ENCODE measurements at places on chromosomes 5 and 9.

DNA sequence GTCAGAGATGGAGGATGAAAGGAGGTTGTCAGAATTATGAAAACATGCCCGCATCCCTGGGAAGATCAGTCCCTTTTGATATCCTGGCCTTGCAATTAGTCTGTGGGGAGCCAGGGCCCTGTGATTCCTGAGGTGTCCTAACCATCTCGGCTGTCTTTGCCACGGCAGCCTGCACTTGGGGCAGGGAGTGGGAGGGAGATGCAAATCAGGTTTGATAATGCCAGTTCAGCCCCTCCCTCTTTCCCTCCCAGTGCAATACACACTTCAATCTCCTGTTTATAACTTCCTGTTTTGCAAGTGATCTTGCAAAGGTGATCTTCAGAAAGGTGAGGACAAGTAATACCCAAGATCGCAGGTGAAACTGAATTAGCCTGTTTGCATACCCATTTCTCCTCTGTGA lies 114.0 kb upstream of the ALDH1B1 start:
- DNase-seq: no peak

GRCh38 chr5:79971156-79971555 lies 19.9 kb downstream of the MTX3 start:
- no peak for DNase-seq

DNA sequence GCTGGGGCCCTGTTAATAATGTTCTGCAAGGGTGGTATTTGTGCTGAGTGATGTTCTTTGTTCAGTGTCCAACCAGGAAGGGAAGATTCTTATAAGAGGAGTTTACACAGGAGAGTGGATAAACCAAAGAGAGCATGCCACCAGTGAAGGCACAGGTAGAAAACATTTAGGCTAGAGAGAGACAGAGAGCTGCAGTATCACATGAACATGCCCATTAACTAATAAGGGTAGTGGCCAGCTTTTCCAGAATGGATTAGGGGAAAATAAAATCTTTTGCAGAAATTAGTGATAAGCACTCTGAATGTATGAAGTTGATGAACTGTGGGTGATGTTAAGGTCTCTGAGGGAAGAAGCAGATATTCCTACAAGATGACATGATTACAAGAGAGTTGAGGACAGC lies 54.1 kb upstream of the PRLR start:
- DNase-seq: no peak

DNA sequence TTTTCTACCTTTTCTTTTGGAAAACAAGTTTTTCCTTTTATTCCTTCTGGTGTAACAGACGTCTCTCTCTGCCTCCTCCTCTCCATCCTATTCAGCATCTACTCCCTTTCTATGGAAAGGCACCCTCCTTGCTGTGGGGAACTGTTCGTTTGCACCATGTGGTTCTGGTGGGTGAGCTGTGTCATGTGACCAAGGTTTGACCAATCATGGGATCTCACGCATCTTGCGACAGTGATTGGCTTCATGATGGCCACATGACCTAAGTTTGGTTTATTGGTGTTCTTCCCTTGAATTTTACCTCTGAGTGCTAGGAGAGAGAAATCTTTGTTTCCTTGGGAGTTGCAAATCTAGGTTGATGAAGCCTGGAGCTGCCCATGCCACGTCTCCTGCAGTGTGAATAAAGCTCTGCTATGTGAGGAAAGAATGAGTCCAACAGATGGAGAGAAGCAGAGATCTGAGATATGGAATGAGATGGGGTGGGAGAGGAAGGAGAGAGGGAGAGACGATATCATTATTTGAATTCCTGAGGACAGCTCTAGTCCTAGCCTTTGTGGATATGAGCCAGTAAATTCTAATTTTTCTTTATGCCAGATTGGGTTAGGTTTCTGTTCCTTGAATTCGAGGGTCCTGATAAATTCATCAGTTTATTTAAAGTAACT lies 178.8 kb upstream of the IL12B start:
- DNase-seq: no peak

DNA sequence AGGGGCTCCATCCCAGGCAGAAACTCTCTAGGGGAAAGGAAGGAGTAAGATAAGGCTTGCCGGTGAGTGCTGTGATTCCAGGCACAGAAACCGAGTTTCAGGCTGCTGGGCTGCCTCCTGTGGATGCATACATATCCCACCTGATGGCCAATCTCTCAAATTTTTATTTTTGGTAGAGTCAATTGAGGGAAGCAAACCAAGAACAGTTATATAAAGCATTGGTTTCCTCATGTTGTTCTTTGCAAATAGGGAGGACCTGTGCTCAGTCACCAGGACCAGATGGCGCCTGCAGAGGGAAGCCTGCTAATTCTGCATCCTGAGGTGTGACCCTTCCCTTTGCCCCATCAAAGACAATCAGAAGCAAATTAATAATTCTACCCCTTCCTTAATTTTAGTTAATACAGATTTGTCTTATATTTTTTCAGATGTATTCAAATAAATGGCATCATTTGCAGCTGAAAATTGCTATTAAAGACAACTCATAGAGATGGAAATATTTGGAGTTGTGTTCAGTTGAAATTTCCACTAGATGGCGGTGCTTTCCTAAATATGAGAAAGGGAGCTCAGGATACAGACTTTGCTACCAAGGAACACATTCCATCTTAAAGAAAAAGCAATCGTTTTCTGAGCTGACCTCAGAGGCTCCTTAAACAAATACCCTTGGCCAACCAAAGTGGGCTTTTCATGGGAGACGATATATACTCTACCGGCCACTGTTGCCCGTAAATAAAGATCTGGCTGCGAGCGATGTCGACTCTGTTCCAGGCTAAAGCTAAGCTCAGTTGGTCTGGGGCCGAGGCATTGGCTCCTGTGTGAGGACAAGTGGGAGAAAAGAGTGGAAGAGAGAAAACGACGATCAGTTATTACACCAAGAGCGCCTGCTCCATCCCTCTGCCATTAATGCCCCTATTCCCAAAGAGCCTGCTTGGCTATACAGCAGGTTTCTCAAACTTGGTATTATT lies 225.7 kb upstream of the KLF9 start:
- DNase-seq: no peak

GRCh38 chr5:109177227-109177626 lies 232.5 kb downstream of the PJA2 start:
- DNase-seq: no peak

DNA sequence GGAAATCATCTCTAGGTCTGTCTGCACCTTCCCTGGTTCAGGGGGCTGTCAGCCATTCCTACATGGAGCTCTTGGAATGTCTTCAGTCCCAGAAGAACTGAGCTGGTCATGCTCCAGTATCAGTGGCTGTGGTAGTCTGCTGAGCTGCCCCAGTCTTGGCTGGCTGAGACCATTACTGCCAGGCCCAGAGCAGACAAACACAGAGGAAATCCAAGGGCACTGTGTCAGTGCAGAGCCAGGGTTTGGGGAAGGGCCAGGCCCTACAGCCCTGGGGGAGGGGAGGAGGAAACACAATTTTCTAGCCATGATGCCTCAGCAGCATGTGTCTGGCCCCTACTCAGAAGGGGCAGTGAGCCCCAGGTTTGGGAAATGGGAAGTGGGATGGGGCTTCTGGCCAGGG lies 58.4 kb downstream of the ARHGEF37 start:
- DNase-seq: no peak

DNA sequence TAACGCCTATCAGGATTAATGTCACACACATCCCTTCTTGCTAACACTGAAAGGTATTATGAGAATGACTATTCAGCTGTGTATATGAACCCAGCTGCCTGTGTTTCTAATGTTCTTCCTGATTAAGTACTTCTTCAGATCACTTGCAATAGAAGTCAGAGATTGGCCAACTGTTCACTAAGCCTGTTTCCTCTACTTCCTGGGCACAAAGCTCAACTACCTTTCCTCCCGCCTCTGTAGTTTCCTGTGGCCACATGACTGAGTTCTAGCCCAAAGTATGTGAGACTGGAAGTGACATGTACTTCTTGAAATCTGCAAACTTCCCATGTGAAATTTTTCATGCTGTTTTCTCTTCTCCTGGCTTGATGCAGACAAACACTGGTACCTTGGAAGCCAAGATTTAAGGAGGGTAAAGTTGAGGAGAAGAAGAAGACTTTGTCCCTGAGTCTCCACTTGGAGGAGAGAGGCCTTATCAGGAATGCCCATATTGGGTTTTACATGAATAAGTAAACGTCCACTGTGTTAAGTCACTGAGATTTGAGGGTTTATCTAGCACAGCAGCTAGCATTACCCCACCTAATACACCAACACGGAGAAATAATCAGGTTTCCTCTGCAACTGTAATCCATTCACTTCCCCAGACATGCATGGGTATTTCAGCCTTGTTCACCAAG lies 58.6 kb downstream of the SLIT3 start:
- no peak for DNase-seq

GRCh38 chr5:124923131-124923530 lies 176.7 kb upstream of the ZNF608 start:
- no peak for DNase-seq

GRCh38 chr5:153515301-153515700 lies 24.8 kb downstream of the GRIA1 start:
- no peak for DNase-seq

GRCh38 chr9:121498487-121499176 lies 1.0 kb downstream of the GGTA1 start:
- no peak for DNase-seq

- no peak for DNase-seq
These were observed 43.5 kb downstream of the PTPDC1 start for GRCh38 chr9:94127806-94128205.

DNA sequence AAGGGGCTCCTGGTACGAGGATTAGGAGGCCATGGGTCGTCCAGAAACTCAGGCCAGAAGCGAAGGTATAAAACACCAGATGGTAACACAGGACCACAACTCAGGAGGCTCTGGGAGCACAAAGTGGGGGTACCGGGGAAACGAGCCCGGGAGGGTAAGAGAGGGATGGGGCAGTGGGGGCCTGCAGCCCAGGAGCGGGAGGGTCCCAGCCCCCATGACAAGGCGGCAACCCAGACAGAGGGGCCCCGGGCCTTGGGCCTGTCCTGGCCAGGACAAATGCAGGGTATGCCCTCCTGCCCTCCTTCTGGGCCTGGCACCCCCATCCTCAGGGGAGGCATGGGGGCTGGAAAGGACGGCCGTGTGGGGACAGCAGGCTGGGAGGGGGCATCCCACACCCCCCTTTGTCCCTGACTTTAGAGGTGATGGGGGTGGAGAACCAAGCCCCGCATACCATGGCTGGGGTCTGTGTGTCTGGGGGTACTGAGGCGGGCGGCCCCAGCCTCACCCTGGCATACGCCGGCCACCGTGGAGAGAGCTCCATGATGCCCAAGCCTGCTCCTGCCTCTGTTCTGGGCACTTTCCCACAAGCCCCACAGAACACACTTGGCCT lies 47.0 kb upstream of the EXOC3 start:
- no peak for DNase-seq

DNA sequence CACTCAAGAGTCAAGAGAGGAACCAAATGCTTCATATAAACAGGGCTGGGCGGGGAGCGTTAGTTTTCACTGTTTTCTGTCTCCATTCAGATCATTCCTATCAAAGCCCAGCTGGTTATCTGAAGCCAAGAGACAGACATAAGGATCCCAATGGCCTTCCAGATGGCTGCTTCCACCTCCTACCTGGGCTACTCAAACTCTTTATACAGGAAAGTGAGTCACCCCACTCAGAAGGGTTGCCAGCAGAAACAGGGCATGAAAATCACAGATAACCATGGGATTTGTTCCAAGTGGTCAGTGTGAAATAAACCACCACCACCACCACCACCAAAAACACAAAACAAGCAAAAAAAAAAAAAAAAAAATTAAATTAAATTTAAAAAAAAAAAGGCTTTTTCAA lies 5.5 kb downstream of the PRSS3 start:
- DNase-seq: no peak

DNA sequence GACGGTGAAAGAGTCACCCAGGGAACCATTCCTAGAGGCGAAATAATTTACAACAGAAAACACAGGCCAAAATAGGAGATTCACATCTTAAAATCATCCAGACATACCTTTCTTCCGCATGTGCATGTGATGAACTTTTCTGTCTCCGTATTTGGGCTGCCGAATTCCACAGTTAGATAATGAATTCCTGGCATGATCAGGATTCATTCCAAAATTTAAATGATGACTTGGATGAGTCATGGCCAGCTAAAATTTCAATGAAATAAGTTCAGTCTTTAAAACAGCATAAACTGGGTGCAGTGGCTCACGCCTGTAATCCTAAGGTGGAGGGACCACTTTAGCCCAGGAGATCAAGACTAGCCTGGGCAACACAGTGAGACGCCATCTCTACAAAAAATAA lies 82.7 kb downstream of the DROSHA start:
- no peak for DNase-seq

Measured in stimulated activated CD4-positive, alpha-beta T cell treated with anti-CD3 and anti-CD28 coated beads, TNF-alpha, amount 100 ng/mL, for 24 hours (primary cell).